Left lung (tissue), 14 donors: ENCODE measurements at places on chromosomes 16 and 17. TPM values are rescaled to one million over a fixed set of nuclear protein-coding genes. Genes with fewer than 3 reads are reported as not detected.

The TBC1D28 gene
- not detected for total RNA-seq

The PRMT7 gene
- total RNA-seq, result 29.0 TPM

The SCIMP gene
- total RNA-seq, result 8.8 TPM

The TMEM208 gene
- total RNA-seq, result 56.9 TPM

The SLC9A5 gene
- total RNA-seq, result 3.2 TPM

The FBXO39 gene
- total RNA-seq, result 0.17 TPM

The CA7 gene
- total RNA-seq, result not detected

The TLCD2 gene
- total RNA-seq, result 14.4 TPM

The PRR35 gene
- total RNA-seq, result not detected

The C17orf100 gene
- total RNA-seq, result 1.3 TPM

The ASIC2 gene
- 0.08 TPM for total RNA-seq

The QPRT gene
- total RNA-seq, result 27.1 TPM
